Activated effector memory CD4-positive, alpha-beta T cell treated with Interleukin-2 at 50 U/mL for 16 hours (primary cell): ENCODE measurements at places on chromosomes 2 and 18.

- no peak for DNase-seq
Measured at GRCh38 chr18:72114801-72115594, 429.1 kb downstream of the CBLN2 start.

DNA sequence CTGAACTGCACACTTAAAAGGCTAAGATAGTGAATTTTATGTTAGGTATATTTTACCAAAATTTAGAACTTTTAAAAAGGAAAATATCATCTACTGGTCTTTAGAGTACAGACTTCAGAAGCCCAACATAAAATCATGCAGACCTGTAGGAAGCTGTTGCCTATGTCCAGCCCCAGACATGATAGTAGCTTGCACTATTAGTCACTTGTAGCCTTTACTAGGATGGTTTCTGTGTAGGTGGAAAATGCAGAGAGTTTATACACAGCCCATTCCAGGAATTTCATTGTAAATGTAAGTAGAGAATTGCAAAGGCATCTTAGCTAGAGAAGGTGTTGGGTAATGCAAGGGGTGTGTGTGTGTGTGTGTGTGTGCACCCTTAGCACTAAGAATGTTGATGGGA is 640.2 kb downstream of the RNF144A start:
- no peak for DNase-seq

DNA sequence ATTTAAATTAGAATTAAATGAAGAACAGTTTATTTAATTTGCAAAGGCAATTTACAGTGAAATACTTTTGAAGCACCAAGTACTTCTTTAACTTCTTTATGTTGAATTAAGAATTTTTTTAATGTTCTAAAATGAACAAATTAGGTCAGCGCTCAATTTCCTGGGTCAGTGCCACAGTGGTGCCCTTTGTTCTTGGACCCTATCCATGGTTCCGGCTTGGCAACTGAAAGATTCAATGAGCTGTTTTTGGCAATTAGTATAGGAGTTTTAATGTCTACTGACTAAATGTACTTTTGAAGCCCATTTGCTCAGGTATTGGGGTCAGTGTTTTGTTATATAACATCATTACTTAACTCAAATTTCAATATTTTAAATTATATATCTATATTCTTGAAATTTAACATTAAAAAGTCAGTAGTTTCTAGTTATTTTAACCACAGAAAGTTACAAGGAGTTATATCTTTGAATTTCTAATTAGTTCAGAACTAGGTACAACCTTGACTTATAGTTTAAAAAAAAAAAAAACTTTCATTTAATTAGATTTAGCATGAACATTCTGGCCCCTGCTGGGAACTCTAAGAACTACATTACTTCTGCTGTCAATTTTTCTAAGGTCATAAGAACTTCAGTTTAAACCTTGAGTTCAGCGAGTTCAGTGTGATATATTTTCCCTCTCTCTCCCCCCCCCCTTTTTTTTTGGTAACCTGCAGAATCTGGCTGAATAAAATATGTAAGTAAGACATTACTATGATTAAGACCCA is 7.6 kb upstream of the MSTN start:
- DNase-seq, result no peak

DNA sequence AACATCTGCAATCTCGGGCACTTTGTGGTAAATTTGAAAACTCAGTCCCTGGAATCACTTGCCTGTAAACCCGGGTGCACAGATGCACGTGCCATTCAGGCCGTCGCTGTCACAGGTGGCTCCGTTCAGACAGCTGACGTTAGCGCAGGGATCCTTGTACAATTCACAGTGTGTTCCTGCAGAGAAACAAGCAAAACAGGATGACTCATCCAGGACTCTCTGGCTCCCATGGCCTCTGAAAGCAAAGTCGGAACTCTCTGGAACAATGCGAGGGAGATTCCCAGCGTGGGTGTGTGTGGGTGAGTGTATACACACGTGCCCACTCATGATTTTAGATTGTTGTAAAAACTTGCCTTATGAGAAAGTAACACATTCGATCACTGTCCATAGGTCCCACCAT is 136.1 kb upstream of the PID1 start:
- no peak for DNase-seq

DNA sequence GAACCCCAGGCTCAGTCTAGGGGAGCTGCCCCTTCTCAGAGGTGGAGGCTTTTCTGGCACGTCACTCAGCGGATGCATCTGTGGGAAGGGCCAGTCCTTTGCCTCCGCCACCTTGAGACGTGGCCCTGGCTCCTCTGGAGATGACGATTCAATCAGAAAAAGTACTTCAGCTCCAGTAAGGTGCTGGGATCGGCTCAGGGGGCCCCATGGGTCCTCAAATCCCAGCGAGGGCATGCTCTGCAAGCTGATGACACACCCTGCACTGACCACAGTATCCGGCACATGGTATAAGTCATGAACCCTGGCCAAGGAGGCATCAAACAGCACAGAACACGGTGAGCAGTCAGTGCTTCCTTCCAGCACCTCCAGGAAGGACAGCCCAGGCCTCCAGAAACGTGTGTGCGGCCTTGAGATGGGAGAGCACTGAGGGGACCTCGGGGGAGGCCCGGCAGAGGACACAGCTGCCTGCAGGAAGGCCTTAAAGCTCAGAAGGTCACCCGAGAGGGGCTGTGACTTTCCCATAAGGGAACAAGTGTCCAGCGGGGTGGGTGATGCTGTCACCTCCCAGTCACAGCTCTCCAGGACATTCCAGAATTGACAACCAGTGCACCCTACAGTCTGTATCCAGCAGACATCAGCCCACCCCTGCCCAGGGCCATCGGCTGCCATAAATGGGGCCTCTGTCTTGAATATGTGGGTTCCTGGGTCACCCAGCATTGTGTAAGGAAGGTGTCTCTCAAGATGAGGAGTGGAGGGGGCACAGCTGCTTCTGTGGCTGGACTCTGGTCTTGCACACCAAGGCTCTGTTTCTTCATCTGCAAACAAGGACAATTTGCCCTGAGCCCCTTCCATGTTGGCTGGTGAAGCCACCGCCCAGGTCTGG is 205.8 kb downstream of the NDUFA10 start:
- no peak for DNase-seq

GRCh38 chr18:49855711-49856415 is 42.5 kb upstream of the ACAA2 start:
- no peak for DNase-seq

DNA sequence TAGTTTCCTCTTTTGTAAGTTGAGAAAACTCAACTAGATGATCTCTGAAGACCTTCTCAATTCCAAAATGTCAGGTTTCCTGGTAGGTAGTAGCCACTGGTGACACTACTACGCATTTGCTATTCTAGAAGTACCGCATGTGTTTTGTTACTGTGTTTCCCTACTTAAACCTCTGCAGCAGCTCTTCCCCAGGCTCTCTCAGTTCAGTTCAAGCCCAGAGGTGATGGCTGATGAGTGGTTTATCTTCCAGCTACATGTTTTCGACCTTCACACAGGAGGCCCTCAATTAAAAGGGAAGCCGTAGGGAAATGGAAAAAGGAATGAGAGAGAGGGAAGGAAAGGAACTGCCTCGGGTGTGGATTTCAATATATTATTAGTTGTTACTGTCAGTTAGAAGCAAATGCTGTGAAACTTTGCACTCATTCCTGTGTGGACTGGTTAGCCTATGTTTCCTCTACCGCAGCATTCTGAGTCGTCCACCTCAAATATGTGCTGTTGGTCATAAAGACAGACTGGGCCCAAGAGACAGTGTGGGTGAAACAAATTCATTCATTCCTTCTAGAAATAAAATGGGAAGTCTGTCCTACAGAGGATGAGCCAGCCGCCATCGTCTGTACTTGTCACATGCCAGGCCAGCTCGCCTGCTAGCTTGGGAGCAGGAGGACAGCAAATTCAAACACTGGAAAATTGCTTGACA is 455.2 kb upstream of the RAB12 start:
- no peak for DNase-seq

GRCh38 chr2:79393806-79394484 is 118.9 kb upstream of the CTNNA2 start:
- no peak for DNase-seq

GRCh38 chr2:96320728-96321622 is 4.1 kb upstream of the ITPRIPL1 start:
- DNase-seq, result peak; percentile 14

- DNase-seq, result no peak
Measured at GRCh38 chr18:44502790-44503189, 177.9 kb upstream of the SETBP1 start.

GRCh38 chr2:147968571-147968970 is 52.0 kb downstream of the ORC4 start:
- no peak for DNase-seq

- DNase-seq, result no peak
Measured at GRCh38 chr2:235460548-235461047, 33.2 kb upstream of the AGAP1 start.

DNA sequence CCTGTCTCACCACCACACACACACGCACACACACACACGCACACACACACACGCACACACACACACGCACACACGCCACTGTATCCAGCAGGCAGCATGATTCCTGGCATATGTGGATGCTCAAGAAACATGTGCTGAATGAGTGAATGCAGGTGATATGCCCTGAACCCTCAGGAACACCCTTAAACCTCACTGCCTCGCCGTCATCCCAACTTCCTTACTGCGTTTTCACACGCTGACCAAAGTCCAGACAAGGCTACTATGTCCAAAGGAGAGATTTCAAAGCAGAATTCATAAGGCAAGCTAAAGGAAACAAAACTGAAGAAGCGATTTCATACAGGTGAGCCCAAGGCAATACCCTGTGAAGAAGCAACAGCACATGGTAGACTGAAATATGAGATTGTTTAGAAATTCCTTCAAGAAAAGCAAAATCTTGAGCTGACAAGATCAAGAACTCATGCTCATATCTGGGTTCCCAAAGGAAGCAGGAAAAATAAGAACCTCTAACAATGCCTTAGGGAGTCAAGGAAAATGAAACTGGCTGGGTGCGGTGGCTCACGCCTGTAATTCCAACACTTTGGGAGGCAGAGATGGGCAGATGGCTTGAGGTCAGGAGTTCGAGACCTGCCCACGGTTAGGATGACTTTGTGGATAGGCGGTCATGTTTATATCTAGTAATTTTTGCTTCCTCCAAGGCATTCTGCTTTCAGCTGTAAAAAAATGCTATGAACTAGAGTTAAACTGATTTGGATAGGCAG is 69.1 kb downstream of the TNFRSF11A start:
- DNase-seq, result no peak

DNA sequence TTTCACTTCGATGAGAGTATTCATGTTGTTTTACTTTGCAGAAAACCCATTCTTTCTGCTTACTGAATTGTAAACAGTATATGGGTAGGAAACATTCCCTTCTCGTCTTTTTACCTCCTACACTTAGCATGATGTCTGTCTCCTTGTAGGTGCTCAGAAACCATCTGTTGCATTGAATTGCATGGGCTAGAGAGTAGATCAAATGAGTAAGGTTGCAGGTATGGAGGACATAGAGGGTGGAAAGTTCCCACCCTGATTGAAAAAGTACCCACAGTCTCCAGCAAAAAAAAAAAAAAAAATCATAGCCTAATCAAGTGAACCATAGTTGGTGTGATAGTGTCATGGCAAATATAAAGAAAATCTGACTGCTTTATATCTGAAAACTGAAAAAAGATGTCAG is 1.7 kb downstream of the CYTIP start:
- no peak for DNase-seq

DNA sequence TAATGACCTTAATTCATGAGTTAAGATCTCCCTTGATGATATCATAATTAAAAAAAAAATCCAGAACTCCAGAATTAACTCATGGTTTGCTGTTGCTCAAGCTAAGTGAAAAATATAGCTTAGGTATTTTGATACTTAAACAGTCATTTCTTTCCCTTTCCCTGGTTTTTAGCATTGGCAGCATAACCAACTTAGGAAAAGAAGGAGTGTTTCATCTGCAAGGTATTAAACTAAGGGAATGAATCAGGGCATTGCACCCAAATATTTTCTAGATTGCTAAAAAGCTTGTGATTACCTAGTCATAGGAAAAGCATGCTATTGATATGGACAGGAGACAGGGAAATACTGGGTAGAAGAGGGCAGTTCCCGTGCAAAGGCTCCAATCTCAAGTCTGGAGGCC is 207.2 kb downstream of the LRP1B start:
- DNase-seq, result no peak

- no peak for DNase-seq
Measured at GRCh38 chr18:8493141-8493540, 116.1 kb upstream of the RAB12 start.

- no peak for DNase-seq
Measured at GRCh38 chr2:223765221-223765785, 72.1 kb downstream of the AP1S3 start.

DNA sequence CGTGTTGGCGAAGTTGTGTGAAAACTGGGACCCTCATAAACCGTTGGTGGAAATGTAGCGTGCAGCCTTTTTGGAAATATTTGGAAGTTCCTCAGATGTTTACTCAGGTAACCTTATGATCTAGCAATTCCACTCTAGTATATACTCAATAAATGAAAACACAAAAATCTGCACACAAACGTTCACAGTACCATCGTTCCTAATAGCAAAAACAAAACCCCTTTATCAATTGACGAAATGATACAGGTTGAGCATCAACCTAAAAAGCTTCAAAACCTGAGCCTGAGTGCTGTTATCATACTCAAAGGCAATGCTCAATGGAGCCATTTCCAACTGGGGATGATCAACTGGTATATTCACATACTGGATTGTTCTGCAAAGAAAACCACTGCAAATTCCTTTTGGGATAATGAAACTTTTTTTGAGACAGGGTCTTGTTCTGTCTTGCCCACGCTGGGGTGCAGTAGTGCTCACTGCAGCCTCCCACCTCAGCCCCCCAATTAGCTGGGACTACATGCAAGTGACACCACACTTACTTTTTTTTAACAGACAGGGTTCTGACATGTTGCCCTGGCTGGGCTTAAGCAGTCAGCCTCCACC is 777 bp upstream of the C18orf32 start:
- DNase-seq, result no peak

- DNase-seq, result peak; percentile 35
Measured at GRCh38 chr2:239293775-239294430, 106.9 kb downstream of the HDAC4 start.

DNA sequence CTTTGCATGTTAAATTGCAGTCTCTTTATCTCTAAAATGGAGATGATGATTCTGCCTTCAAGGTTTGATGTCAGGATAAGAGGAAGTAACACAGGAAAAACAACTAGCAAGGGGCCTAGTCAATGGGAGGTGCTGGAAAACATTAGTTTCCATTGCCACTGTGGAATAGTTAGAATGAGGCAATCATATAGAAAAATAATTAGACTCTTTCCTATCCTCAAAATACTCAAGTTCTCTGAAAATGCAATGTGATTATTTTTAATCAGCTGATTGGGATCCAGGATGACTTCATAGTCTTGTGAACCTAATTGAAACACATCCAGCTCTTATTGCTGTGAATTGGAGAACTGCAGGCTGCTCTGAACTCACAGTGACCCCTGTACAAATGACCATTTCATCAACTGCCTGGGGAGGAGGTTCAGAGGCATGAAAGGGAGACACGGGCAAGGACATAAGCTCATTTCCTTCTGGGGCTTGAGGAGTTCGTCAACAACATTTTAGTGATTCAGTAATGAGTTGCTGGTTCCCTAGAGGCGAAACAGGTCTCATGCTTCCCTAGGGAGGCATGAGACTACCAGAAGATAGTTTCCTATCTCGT is 422.5 kb downstream of the LPIN1 start:
- no peak for DNase-seq

- no peak for DNase-seq
Measured at GRCh38 chr18:61998957-61999356, 106.2 kb upstream of the RNF152 start.

- DNase-seq, result no peak
Measured at GRCh38 chr2:58928391-58928790, 687.3 kb upstream of the FANCL start.
